ENCODE measurements at places on chromosomes 5 and 9. TPM values are rescaled to one million over a fixed set of nuclear protein-coding genes. Genes with fewer than 3 reads are reported as not detected.

Gene DMRTA1
- 0.12 TPM for total RNA-seq

Gene LCP2
- not detected for total RNA-seq

Gene PCDHB12
- 0.23 TPM for total RNA-seq

Gene LTC4S
- 1.3 TPM for total RNA-seq

Gene NEUROG1
- not detected for total RNA-seq

Gene TRAF1
- 1.6 TPM for total RNA-seq

Gene SV2C
- total RNA-seq: not detected

Gene GRM6
- not detected for total RNA-seq

Gene GLRA1
- total RNA-seq: not detected

Gene CCDC192
- total RNA-seq: not detected

Gene ANKRD55
- total RNA-seq: not detected

Gene SOHLH1
- not detected for total RNA-seq
